ENCODE measurements at places on chromosomes 13 and 19.

DNA sequence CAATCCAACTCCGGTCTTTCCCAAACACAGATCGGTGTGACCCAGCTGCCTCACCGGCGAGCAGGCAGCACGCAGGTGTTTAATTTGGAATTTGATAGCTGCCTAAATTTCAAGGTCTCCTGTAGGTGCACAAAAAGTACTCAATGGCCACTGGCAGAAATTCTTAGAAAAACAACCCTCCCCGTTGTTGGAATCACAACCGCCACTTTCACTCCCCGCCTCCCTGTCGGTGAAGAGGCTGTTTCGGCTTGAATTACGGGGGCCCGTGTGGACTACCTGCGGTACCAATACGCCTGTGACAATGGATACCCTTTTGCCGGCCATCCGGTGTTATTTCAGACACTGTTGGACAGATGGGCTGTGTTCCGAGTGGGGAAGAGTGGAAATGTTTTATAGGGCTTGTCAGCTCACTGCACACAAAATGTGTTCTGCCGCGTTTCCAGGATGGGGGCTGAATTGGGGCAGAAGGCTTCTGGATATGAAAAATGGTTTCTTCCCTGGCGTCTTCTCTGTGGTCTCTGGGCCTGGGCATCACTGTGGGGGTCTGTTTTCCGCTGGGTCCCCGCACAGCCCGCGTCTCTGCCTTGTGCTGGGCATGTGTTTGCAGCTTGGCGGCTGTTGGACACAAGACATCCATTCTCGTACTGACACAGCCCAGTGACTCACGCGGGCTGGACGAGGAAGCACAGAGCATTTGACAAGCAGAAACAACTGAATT is 45.4 kb downstream of the ZIC5 start:
- DNase-seq, result no peak

DNA sequence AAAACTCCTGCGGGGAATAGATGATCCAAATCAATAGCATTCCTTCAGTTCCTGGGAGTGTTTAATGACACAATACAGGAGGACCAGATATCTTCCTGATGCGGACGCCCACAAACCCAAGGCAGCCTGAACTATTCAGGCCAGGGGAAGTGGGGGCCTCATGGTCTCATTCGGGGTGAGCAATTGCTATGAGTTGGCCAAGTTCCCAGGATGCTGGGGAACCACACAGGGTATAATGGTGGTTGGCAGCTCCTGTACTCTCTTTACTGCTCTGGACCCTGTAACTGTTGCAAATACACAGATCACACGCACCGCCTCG is 401.2 kb downstream of the IRS2 start:
- DNase-seq, result no peak

GRCh38 chr19:28416245-28416644 is 796.7 kb downstream of the UQCRFS1 start:
- DNase-seq, result no peak

- DNase-seq, result no peak
Measured at GRCh38 chr13:106500445-106500844, 35.0 kb downstream of the EFNB2 start.

GRCh38 chr13:60226507-60226906 is 62.8 kb upstream of the DIAPH3 start:
- DNase-seq, result no peak

DNA sequence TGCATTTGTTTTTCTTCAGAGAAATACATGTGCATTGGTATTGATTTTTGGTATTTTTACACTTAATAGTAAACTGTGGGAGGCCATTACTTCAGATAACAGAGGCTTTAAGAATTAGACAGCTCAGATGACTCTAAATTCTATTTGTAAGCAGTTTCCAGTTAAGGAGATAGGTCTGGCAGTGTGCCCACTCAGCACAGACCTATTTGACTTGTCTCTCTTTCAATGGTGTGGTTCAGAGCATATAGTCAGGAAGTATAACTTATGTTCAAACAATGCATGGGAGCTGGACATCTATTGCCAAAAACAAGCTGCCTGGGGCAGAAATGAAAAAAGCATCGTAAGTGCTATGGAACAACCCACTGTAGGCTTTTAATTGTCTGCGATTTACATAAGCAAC is 370.7 kb downstream of the HS6ST3 start:
- DNase-seq, result no peak
